ENCODE measurements at places on chromosomes 4 and X.
A peak's percentile ranks its signal among the peaks of the same experiment; 100 is the strongest.

GRCh38 chr4:23685471-23685870, 204.4 kb downstream of the PPARGC1A start:
- DNase-seq, result no peak

GRCh38 chr4:73967866-73968265, 14.0 kb downstream of the PF4 start:
- DNase-seq, result no peak

DNA sequence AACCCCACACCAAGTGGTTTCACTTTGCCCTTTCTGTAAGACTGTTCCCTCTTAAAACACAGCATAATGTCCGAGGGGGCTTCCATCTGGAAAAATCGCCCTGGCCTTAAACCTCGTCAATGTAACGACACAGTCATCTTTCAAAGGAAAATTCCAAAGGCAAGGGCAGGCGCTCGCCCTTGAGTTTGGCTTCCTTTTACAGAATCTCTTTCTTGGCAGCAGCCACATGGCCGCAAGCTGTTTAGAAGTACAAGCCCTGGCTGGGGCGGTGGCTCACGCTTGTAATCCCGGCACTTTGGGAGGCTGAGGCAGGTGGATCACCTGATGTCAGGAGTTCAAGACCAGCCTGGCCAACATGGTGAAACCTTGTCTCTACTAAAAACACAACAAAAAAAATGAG, 27.1 kb upstream of the GRPEL1 start:
- no peak for DNase-seq

DNA sequence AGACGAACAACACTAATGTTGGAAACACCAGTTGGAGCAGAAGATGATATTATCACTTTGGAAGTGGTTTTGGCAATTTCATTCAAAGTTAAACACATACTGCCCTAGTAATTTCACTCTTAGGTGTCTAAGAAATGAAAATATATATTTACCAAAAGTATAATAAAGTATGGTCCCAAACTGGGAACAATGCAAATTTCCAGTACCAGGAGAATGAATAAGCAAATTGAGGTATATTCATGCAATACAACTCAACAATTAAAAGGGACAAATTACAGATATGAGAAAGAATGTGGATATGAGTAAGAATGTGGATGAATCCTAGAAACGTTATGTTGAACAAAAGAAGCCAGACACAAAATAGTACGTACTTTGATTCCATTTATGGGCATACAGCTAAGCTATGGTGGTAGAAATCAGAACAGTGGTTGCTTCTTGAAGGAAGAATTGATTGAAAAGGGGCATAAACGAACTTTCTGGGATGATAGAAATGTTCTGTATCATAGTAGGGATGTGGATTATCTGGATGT, 10.0 kb downstream of the ELMOD2 start:
- DNase-seq, result no peak

- no peak for DNase-seq
Measured at GRCh38 chr4:108560616-108561015, 59.8 kb upstream of the RPL34 start.

DNA sequence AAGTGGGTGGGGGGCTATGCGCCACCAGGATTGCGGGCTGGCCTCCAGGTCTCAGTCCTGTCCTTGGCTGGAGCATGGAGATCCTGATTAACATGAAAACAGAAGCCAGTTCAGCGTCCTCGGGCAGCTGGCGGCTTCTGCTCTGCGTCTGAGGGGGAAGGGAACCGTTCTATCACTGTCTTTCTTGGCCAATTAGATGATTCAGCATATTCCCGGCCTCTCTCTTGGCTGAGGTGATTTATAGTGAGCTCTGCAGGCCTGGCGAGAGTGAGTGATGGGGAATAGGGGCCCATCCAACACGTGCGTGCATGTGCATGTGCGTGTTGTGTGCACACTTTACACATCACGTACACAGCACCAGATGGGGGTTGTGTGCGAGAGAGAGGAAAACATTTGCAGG, 145.8 kb upstream of the ATP6AP2 start:
- no peak for DNase-seq

- no peak for DNase-seq
Measured at GRCh38 chr4:48645225-48645794, 134.8 kb downstream of the FRYL start.

DNA sequence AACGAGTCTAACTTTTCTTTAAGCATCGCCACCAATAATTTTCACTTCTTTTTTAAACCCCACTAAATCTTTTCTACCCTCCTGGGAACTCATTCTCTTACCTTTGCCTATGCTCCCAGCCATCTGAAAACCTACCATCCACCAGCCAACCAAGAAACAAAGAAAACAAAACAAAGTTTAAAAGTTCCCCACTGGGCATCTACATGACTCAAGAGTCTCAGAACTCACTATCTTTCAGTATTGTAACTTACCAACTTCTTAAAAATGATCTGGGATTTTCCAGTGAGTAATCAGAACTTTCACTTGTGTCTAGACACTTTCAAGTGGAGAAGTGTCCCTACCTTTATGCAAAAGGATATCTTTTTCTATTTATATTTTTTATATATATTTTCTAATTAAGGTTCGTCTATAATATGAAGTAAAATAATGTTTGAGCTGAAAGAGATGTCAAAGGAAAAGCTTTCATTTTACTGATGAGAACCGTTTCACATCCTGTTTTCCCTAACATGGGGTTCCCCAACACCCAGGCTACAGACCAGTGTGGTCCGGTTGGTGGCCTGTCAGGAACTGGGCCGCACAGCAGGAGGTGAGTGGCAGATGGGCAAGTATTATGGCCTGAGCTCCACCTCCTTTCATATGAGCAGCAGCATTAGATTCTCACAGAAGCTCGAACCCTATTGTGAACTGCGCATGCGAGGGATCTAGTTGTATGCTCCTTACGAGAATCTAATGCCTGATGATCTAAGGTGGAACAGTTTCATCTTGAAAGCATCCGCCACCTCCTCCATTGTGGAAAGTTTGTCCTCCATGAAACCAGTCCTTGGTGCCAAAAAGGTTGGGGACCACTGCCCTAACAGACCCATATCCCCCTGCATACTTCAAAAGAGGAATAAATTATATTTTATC, 9.8 kb upstream of the TIGD2 start:
- DNase-seq, result no peak

DNA sequence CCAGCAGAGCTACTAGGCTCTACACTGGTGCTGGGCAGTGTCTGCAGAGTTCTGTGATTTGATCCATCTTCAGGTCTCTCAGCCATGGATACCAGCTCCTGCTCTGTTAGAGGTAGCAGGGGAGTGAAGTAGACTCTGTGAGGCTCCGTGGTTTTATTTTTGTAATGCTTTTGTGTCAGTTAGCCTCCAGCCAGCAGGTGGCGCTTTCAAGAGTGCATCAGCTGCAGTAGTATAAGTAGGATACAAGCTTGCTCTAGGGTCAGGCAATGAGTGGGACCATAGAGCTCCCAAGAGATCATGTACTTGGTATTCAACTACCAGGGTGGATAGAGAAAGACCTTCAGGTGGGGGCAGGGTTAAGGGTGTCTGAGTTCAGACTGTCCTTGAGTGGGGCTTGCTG, 362.5 kb upstream of the TRAM1L1 start:
- DNase-seq, result no peak

- no peak for DNase-seq
Measured at GRCh38 chrX:1416965-1417760, 25.2 kb upstream of the SLC25A6 start.

DNA sequence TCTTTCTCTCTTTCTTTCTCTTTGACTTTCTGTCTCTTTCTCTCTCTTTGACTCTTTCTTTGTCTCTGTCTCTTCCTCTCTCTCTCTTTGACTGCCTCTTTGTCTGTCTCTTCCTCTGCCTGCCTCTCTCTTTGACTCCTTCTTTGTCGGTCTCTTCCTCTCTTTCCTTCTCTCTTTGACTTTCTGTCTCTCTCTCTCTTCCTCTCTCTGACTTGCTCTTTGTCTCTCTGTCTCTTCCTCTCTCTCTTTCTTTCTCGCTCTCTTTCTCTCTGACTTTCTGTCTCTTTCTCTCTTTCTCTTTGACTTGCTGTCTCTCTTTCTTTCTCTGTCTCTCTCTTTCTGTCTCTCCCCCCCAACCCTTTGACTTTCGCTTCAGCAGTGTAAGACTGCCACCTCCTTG, 36.4 kb upstream of the OGT start:
- no peak for DNase-seq

- DNase-seq, result no peak
Measured at GRCh38 chr4:176001151-176002006, 64.3 kb upstream of the WDR17 start.

- DNase-seq, result no peak
Measured at GRCh38 chr4:101114936-101115372, 232.4 kb downstream of the PPP3CA start.

DNA sequence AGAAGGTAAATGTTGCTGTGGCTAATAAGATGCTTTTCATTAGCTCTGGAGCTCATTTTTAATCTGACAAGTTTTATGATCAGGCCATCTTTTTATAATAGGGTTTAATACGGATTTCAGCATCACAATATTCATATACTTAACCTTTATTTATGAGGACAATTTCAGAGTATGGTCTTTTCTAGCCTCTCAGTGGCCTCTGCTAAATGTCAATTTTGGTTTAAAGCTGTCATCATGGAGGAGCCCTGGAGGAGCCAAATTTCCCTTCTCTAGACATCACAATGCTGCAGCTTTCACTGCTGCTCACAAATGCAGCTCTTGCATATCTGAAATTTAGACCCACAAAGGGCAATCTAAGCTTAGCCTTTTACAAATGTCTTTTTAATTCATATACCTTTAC, 510.4 kb downstream of the PCDH7 start:
- DNase-seq, result no peak

DNA sequence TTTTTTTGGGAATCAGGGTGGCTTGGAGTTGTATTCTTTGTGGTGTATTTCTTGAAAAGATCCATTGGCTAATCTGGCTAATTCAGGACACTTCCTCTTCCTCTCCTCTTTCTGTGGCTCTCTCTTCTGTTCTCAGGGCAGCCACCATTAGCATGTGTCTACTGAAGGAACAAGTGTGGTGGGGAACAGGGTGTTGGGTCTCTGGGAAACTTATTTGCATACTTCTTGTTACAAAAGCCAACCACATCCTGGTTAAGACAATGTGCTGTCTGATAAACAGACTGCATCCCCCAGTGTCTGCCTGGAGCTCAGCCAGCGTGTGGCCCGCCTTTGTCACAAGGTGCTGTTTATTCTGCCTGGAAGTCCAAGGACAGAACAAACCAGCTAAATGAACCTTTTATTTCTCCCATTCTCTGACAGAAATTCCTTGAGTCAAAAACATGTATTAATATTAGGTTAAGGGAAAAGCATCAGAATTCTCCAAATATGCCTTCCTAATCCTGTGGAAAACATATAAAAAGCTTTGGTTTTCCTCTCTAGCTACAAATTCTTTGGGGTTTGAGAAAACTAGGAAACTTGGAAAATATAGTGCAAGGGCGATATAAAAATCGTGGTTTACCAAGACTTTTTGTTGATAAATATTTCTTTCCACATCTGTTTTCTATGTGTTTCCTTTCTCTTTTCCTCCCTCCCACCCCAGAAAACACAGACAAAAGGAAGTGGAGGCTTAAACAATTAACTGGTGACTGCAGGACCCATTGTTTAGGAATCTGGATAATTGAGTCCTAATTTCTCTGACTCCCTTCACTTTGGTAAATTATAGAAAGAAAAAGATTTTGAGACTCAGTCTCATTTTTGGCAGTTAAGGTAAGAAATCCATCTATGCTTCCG, 203.6 kb downstream of the SPRY1 start:
- DNase-seq, result peak; percentile 49

DNA sequence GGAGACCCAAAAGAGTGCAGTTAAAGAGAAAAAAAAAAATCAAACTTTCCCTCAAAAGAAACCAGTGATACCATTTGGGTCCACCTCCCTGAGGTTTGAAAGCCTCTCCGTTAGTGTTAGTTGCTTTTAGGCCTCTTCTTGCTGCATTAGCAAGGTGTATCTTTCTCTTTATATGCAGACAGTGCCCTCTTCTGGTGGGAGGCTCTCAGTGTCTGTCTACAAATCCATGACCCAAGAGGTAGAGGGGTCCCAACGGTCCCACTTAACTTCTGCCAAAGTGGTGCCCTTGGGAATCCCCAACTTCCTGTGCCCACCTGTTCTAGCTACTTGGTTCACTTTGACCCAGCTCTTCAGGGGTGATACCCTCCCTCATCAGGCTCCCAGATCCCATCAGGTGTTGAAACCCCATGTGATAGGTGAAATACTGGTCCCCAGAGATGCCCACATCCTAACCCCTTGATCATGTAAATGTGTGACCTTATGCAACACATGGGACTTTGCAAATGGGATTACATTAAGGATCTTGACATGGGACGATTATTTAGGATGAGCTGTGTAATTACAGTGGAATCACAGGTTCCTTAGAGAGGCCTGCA, 63.7 kb upstream of the CD99 start:
- no peak for DNase-seq

DNA sequence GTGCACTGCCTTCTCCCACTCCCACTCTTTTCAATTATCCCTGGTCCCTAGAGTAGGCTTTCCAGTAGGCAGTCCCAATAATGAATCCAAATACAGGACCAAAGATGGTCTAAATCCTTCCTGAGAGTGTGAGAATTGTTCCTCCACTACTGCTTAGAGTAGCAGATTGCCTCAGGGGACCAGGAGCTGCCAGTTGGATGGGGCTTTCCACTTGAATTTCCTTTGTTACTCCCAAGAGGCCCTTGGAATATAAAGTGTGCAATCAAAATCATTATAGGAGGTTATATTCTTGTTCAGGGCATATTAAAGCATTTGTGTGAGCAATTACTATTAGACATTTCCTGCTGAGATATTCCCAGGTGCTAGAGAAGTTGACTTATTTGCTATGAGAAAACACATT, 156.6 kb upstream of the TLL1 start:
- no peak for DNase-seq

GRCh38 chr4:101418055-101418454, 70.7 kb upstream of the PPP3CA start:
- DNase-seq, result peak; percentile 15

GRCh38 chrX:26873736-26874135, 589.4 kb downstream of the PPP4R3C start:
- no peak for DNase-seq

GRCh38 chr4:118790544-118790943, 45.4 kb downstream of the SEC24D start:
- DNase-seq, result no peak

- no peak for DNase-seq
Measured at GRCh38 chrX:69362856-69363255, 141.3 kb upstream of the NALF2 start.

DNA sequence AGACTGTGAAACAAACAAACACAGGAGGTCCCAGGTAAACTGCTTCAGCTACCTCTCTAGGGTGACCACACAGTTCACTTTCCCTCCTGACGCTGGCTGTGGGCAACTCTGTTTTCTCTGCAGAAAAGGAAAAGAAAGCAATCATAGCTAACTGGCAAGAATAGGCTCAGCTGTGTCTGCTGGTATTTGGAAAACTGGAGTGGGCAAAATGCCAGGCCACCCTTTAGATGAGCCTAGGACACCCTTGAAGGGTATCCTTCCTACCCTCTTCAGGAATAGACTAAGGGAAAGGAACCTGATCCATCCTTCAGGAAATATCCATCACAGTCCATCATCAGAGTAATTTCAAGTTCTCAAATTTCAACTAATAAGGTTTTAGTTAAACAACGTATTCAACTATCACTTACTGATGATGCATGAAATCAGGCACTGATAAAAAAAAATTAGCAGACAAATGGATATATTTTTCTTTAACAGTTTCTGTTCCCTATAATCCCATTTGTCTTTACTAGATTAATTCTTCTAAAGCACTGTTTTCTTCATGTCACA, 60.9 kb downstream of the CAMK2D start:
- no peak for DNase-seq

Data from GM18507 (cell line).